ENCODE measurements at places on chromosomes 11 and 22.

GRCh38 chr22:35605851-35606481, 11.2 kb downstream of the MB start:
- DNase-seq = no peak

DNA sequence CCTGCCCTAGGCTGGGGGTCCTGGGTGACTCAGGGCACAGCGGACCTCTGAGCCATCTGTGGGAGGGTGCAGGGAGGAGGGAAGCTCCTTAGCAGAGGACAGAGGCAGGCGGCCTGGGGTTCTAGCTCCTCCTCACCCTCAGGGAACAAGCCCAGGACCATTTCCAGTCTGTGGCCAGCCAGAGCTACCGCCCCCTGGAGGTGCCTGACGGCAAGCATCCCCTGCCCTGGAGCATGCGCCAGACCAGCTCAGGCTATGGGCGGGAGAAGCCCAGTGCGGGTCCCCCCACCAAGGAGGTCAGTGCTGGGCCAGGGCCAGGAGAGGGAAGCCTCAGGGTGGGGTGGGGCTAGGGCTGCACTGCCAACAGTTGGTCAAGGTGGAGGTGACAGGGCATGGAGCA, 26.0 kb upstream of the LRRC10B start:
- no peak for DNase-seq

- no peak for DNase-seq
These were observed 1.6 kb upstream of the MCAM start for GRCh38 chr11:119318240-119319135.

- DNase-seq = no peak
These were observed 80.1 kb upstream of the CD44 start for GRCh38 chr11:35058669-35059434.

DNA sequence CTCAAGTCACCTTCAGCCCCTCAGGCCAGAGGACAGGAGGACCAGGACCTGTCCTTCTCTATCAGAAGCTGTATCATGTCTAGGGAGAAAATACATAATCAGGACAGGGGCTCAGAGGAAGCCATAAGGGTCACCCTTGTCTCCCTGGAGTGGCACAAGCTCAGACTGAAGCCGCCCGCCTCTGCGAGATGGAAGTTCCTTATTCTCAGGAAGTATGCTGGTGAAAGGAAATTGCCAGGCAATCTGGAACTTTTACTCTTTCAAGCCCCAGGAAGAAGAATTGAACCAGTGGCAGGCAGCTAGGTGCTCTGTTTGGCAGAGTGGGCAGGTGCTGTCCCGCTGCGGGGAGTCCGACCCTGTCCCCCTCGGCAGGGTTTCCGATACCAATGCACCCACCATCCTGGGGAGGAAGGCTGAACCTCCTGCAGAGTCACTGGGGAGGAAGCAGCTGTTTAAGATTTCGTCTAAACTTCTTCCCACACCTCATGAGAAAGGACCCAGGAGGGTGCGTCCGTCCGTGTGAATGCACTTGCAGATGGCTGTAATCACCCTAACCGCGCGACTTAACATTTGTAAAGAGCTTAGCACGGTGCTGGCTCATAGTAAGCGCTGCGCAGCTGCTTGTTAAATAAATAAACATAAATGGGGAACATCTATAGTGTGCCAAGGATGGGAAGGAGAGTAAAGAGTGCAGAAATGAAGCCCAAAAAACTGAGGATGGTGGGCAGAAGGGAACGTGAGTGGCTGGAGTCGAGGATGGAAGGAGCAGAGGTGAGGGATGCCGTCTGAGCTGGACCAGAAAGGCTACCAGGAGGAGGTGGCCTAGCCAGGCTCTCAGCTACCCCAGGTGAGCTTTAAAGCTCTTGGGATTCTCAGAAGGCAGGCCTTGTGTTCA, 5.0 kb upstream of the ANO1 start:
- DNase-seq = no peak

DNA sequence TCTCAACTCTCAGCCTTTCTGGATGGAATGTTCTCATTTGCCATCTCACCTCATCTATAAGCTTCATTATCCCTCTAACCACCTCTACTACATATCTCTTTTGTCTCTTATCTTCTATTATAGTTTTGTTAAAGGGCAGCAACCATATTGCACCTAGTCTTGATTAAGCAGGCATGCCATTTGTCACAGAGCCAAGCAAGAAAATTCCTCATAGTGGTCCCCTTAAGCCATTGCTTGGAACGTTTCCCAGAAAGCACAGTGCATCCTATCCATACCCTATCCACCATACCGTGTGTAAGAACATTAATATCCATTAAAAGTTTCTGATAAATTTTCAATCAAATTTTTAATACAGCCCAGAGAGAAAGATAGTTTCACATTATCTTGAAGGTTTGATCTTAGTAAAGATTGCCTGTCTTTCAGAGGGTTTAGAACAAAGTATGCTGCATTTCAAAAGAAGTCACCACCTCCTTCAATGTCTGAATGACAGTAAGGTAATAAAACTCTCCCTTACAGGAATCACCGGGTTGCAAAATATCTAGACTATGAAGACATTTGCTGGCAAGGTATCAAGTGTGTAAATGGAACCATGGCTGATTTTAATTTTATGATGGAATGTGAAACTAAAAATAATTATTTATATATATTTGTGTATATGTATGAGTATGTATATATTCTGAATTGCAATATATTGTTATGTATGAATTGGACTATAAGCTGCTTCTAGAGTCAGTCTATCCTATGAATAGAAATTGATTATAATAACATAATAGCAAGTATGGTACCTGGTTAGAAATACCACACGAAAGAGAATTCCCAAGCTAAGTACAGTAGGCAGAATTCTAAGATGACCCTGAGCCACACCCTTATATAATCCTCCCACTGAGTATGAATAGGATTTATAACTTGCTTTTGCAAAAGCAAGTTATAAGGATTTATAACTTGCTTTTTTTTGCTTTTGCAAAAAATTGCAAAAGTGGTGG, 1296.3 kb downstream of the LRRC4C start:
- no peak for DNase-seq

DNA sequence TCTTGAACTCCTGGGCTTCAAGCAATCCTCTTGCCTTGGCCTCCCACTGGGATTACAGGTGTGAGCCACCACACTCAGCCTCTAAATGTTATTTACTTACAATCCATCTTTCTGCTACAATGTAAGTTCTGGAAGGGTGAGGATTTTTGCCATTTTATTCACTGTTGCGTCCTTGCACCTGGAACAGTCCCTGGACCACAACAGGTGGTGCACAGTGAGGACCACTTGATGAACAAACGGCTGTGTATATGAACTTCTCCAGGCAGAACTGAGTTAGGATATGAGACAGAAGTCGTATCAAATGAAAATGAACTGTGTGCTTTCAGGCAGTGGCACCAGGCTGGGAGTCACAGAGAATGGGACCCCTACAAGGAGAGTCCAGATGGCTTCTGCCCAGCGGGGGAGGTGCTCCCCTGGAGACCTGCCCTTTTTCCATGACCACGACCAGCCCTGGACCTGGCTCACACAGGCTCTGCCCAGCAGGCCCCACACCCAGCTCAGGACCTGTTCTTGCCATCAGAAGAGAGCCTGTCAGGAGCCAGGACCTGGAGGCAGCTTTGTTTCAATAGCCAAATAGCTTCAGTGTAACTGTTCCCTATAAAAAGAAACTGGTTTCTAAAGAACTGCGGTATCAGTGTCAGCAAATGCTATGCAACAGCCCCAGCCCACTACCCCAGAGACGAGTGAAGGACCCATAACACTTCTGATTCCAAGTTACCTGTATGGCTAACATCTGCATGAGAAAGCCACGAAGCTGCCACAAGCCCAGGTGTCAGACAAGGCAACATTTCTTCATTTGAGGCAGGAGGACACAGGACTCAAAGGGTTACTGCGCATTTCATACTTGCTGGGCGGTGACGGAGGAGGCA, 104.9 kb downstream of the MICAL3 start:
- no peak for DNase-seq
